Activated naive CD8-positive, alpha-beta T cell treated with anti-CD3 and anti-CD28 coated beads for 36 hours (primary cell): ENCODE measurements at places on chromosomes 5 and 9. TPM values are rescaled to one million over a fixed set of nuclear protein-coding genes. Genes with fewer than 3 reads are reported as not detected.

DNA sequence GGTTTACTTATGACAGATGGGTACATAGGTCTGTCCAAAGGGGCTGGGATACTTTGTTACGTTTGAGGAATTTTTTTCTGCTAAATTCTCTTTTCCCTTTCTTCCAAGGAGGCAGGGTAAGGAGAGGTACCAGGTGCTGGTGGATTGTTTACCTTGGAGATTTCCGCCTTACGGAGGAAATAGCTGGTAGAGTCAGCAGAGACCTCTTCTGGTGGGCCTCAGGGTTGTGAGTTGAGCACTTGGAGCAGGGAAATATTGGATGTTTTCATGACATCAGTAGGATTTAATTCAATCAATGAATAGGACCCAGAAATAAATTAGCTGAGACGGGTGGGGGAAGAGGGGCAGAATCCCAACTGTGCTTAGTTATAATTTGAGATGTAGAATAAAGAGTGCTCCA is 60.0 kb upstream of the TAF11L2 start:
- no peaks in the 10 kb centered on the region for H3K4me1 ChIP-seq
- H3K27ac ChIP-seq, result no peak overlapping the region
- no peaks in the 10 kb centered on the region for H3K36me3 ChIP-seq
- H3K4me3 ChIP-seq, result no peak overlapping the region
- no peaks in the 10 kb centered on the region for H3K27me3 ChIP-seq

The OR1J2 gene
- not detected for total RNA-seq

The SLC6A18 gene
- not detected for total RNA-seq

GRCh38 chr9:134439368-134439784 is 113.1 kb downstream of the RXRA start:
- no peak overlapping the region for H3K4me3 ChIP-seq
- H3K27me3 ChIP-seq, result peaks cover 30% of the 10 kb centered on the region
- DNase-seq, result no peak
- no peak overlapping the region for H3K27ac ChIP-seq
- H3K36me3 ChIP-seq, result no peaks in the 10 kb centered on the region
- peaks cover 7% of the 10 kb centered on the region for H3K4me1 ChIP-seq

DNA sequence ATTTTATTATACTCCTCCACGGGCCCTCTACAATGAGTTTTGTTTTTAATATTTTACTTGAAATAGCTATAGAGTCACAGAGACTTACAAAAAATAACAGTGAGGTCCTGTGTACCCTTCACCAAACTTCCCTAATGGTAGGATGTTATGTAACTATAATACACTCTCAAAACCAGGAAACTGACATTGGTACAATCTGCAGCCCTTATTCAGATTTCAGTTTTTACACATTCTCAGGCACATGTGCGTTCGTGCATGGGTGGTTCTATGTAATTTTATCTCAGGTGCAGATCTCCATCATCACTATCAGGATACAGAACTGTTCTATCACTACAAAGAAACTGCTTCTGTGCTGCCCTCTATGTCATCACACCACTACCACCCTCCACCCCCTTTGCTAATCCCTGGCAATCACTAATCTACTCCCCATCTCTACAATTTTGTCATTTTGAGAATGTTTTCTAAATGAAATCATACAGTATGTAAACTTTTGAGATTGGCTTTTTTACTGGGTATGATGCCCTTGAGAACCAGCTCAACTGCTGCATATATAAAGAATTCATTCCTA is 16.4 kb downstream of the RAB14 start:
- H3K27ac ChIP-seq, result peak overlapping the region; percentile 89
- H3K4me1 ChIP-seq, result peaks cover 63% of the 10 kb centered on the region
- no peaks in the 10 kb centered on the region for H3K27me3 ChIP-seq
- H3K4me3 ChIP-seq, result no peak overlapping the region

GRCh38 chr9:84493284-84493947 is 152.9 kb upstream of the SLC28A3 start:
- no peak overlapping the region for H3K27ac ChIP-seq
- no peaks in the 10 kb centered on the region for H3K4me1 ChIP-seq
- no peak for DNase-seq
- H3K27me3 ChIP-seq, result no peaks in the 10 kb centered on the region
- H3K4me3 ChIP-seq, result no peak overlapping the region

The INSYN2B gene
- not detected for total RNA-seq

The HACD4 gene
- total RNA-seq, result 5.3 TPM

- no peaks in the 10 kb centered on the region for H3K4me1 ChIP-seq
- H3K27me3 ChIP-seq, result peaks cover 4% of the 10 kb centered on the region
- no peak for DNase-seq
- no peak overlapping the region for H3K4me3 ChIP-seq
- no peaks in the 10 kb centered on the region for H3K36me3 ChIP-seq
- no peak overlapping the region for H3K27ac ChIP-seq
Measured at GRCh38 chr9:90775657-90776056, 26.0 kb upstream of the SYK start.

- H3K27me3 ChIP-seq, result no peaks in the 10 kb centered on the region
- no peaks in the 10 kb centered on the region for H3K36me3 ChIP-seq
- H3K4me3 ChIP-seq, result no peak overlapping the region
- peaks cover 12% of the 10 kb centered on the region for H3K4me1 ChIP-seq
Measured at GRCh38 chr9:114945616-114946412, 15.4 kb upstream of the TNFSF8 start.

DNA sequence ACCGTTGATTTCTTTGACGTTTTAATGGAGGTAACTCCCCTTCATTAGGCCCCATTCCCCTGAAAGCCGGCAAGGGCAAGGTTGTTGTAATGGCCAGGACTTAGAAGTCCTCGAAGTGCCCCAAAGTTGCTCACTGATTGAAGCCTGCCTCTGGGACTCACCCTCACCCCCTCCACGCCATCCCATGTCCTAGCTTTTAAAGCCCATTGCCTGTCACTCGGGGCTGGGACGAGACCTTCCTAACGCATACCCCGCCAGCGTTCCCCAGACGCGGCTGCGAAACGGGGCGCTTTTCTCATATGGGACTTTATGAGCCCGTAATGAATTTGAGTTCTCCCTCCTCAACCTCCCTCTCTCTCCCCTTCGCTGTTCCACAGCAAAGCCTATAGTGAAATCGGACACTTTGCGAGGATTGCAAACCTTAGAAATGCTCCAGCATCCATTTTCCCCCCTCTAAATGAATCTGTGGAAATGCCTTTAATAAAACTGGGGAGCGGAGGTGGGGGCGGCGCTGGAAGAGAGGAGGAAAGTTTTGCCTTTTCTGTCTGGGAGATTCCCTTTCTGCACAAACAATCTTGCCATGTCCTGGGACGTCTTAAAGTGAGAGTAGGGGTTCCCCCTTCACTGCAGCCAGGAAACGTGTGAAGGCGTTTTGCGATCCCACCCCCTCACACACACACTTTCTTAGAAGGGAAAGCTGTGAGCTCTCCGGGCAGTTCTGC is 1.5 kb downstream of the PAPPA start:
- peaks cover 18% of the 10 kb centered on the region for H3K4me1 ChIP-seq
- H3K27me3 ChIP-seq, result peaks cover 83% of the 10 kb centered on the region
- no peak overlapping the region for H3K4me3 ChIP-seq
- no peak overlapping the region for H3K27ac ChIP-seq
- H3K36me3 ChIP-seq, result no peaks in the 10 kb centered on the region

The AGPAT2 gene
- total RNA-seq, result 16.1 TPM

DNA sequence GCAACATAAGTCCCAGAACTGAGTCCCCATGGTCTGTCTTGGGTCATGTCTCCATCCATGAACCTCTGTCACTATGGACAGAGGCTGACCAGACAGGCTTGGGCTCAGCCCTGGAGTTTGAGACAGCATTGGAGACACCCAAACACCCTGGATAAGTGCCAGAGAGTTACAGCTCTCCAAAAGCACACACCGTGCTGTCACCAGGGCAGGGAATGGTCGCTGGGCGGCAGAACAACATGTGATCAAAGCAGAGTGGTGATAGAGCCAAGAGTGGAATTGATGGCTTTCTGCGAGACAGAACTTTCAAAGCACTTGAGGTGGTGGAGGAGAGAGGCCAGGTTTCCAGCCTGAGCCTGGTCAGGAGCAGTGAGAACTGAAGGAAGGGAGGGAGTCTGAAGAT is 50.1 kb downstream of the DRD1 start:
- no peak overlapping the region for H3K27ac ChIP-seq
- peaks cover 10% of the 10 kb centered on the region for H3K27me3 ChIP-seq
- no peaks in the 10 kb centered on the region for H3K4me1 ChIP-seq
- H3K36me3 ChIP-seq, result no peaks in the 10 kb centered on the region

The WNT8A gene
- not detected for total RNA-seq

GRCh38 chr9:71620331-71620730 is 148.0 kb downstream of the CEMIP2 start:
- H3K27ac ChIP-seq, result no peak overlapping the region
- no peak for DNase-seq
- peaks cover 3% of the 10 kb centered on the region for H3K36me3 ChIP-seq
- H3K4me3 ChIP-seq, result no peak overlapping the region

GRCh38 chr5:158847772-158848171 is 251.9 kb downstream of the EBF1 start:
- H3K27ac ChIP-seq, result no peak overlapping the region
- H3K27me3 ChIP-seq, result no peaks in the 10 kb centered on the region
- H3K4me3 ChIP-seq, result no peak overlapping the region
- no peak for DNase-seq

DNA sequence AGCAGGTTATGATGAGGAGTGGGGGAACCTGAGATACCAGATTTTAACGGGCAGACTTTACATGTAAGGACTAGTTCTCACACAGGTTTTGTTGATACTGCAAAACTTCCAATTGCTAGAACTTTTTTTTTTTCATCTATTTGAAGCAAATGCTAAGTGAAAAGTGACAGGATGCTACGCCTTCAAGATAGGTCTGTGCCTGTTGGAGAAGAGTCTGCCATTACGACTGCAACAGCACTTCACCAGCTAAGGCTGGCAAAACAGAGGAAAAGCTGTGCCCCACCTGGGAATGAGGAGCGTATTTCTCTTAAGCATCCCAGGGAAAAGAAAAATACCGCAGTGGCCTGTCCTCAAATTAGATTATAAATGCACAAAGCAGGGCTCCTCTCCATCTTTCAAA is 102.0 kb upstream of the CDH6 start:
- no peaks in the 10 kb centered on the region for H3K4me1 ChIP-seq
- DNase-seq, result no peak
- no peak overlapping the region for H3K27ac ChIP-seq
- no peak overlapping the region for H3K4me3 ChIP-seq
- no peaks in the 10 kb centered on the region for H3K36me3 ChIP-seq
- H3K27me3 ChIP-seq, result no peaks in the 10 kb centered on the region

The NPR3 gene
- total RNA-seq, result not detected

DNA sequence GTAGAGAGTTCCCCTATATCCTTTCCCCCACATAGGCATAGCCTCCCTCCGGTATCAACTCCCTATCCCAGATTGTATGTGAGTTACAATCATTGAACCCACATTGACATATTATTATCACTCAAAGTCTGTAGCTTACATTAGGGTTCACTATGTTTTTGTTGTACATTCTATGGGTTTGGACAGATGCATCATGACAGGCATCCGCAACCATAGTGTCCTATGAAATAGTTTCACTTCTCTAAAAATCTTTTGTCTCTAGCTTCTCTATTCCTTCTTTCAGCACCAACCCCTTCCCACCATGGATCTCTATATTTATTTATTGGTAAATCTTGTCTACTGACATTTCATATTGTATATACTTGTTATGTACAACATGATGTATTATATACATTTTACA is 31.6 kb downstream of the TAF11L14 start:
- no peak for DNase-seq
- H3K4me3 ChIP-seq, result no peak overlapping the region
- H3K27ac ChIP-seq, result no peak overlapping the region
- H3K27me3 ChIP-seq, result no peaks in the 10 kb centered on the region
- H3K36me3 ChIP-seq, result no peaks in the 10 kb centered on the region

GRCh38 chr5:54671111-54671531 is 153.6 kb downstream of the SNX18 start:
- peaks cover 3% of the 10 kb centered on the region for H3K36me3 ChIP-seq
- no peaks in the 10 kb centered on the region for H3K27me3 ChIP-seq
- H3K4me1 ChIP-seq, result peaks cover 42% of the 10 kb centered on the region
- no peak overlapping the region for H3K4me3 ChIP-seq
- no peak overlapping the region for H3K27ac ChIP-seq

DNA sequence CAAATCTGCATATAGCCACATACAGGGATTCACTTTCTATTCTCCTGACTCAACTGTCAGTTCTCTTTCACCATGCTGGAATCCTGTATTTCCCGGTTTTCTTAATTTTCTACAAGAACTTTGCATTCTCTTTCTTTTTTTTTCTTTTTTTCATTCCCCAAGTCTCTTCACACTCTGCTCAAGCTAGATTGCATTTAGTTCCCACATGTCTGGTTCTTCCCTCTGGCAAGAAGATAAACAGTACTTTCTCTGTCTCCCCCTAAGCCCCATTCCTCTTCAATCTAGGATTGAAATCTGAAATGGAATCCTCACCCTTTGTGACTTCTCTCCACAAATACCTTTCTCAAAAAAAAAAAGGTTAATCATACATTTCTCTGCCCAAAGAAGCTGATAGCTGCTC is 64.2 kb upstream of the SLC12A2 start:
- H3K4me3 ChIP-seq, result no peak overlapping the region
- no peaks in the 10 kb centered on the region for H3K4me1 ChIP-seq
- DNase-seq, result no peak

- DNase-seq, result no peak
- no peaks in the 10 kb centered on the region for H3K27me3 ChIP-seq
- H3K27ac ChIP-seq, result no peak overlapping the region
Measured at GRCh38 chr5:133083901-133084300, 32.1 kb downstream of the HSPA4 start.

The CSNK1A1 gene
- 185 TPM for total RNA-seq

DNA sequence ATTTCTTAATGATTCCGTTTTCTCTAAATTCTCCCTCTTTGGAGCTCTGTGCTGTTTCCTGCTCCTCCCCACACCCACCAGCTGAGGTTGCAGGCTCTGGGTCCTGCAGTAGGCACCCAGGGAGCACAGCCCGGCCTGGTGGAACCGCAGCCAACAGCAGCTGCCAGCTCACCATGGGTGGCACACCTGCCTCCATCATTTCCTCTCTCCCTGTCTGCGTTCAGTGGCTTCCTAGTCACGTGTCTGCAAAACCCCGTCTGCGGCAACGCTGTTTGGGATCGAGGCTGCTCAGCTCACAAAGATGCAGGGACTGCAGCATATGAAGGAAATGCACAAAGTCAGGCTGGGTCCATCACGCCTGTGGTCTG is 367.8 kb downstream of the IRX2 start:
- no peak overlapping the region for H3K27ac ChIP-seq
- H3K4me1 ChIP-seq, result no peaks in the 10 kb centered on the region
- DNase-seq, result no peak
- no peaks in the 10 kb centered on the region for H3K27me3 ChIP-seq
- no peak overlapping the region for H3K4me3 ChIP-seq
- no peaks in the 10 kb centered on the region for H3K36me3 ChIP-seq

The GGTA1 gene
- total RNA-seq, result not detected

GRCh38 chr5:180114304-180115003 is 42.9 kb upstream of the RNF130 start:
- no peaks in the 10 kb centered on the region for H3K36me3 ChIP-seq
- no peak overlapping the region for H3K27ac ChIP-seq
- H3K4me3 ChIP-seq, result no peak overlapping the region
- no peaks in the 10 kb centered on the region for H3K27me3 ChIP-seq
- no peak for DNase-seq

The SLC36A2 gene
- total RNA-seq, result not detected
